Urinary bladder (tissue), 4 donors: ENCODE measurements at places on chromosomes 3 and 15.

- no peak for DNase-seq
Measured at GRCh38 chr3:50008931-50009330, 69.0 kb downstream of the RBM6 start.

- DNase-seq = no peak
Measured at GRCh38 chr3:188786424-188786823, 385.3 kb upstream of the TPRG1 start.

GRCh38 chr3:71360180-71360579 lies 223.3 kb downstream of the FOXP1 start:
- no peak for DNase-seq

DNA sequence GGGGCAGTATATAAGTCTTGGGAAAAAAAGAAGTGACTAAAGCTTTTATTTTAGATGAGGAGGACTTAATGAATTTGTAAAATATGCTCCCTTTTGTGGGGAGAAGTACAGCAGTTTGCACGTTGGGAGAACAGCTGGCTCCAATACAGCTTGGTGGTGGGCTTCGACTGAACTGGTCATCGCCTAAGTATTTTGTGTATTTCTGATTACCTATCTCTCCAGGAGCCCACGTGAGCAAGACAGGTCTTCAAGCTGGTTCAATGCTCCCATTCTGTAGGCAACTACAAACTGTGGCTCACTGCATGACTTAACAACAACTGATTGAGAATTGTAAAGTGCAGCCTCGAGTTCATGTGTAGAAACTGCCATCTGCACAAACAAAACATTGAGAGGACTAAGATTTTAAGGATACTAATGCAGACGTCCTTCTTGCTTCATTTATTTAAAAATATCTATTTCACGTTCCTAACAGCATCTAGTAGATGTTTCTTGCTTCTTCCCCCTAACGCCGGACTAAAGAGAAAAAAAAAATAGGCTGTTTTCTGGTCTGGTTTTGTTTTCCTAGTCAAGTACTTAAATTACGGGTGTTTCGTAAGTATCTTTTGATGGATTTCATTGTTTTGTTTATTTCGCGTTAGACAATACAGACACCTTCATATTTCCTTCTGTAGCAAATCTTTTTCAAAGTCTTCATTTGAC lies 1.4 kb upstream of the GREM1 start:
- no peak for DNase-seq

GRCh38 chr3:194357681-194358080 lies 6.6 kb upstream of the CPN2 start:
- no peak for DNase-seq

- no peak for DNase-seq
Measured at GRCh38 chr3:194029846-194030245, 106.1 kb upstream of the HES1 start.

GRCh38 chr3:170358042-170359010 lies 811 bp downstream of the SKIL start:
- DNase-seq = peak; percentile 23

GRCh38 chr15:62644889-62645742 lies 397.4 kb upstream of the TPM1 start:
- no peak for DNase-seq

- DNase-seq = no peak
Measured at GRCh38 chr3:66744986-66745385, 244.2 kb upstream of the LRIG1 start.

DNA sequence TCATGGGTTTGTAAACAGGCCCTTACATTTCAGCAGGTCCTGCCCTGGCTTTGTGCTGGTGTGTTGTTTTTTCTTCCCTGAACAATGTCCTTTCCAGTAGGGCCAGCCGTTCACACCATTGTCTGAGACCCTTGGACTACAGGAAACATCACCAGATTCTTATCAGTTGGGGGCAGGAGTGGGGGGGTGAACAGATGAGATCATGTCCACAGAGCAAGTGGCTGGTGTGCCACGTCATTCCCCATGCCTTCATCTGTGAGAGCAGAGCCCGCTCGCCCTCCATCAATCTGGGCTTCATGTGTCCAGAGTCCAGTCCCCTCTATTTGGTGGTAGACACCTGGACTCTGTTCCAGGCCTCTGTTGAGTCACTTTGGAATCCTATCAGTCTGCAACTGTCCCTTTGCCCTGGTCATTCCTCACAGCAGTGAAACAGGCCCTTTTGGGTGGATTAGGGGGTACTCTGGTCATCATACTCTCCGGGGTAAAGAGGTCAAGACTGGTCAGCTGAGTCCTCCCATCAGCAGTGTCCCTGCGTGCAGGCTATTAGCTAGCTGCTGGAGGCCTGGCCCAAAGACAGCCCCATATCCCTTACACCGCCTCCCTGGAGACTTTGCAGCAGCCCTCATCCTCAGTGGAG lies 15.0 kb downstream of the SEMA3G start:
- DNase-seq = no peak

GRCh38 chr15:91316126-91316525 lies 216.1 kb downstream of the SV2B start:
- DNase-seq = no peak

- DNase-seq = no peak
Measured at GRCh38 chr3:148646126-148646665, 51.5 kb upstream of the AGTR1 start.

DNA sequence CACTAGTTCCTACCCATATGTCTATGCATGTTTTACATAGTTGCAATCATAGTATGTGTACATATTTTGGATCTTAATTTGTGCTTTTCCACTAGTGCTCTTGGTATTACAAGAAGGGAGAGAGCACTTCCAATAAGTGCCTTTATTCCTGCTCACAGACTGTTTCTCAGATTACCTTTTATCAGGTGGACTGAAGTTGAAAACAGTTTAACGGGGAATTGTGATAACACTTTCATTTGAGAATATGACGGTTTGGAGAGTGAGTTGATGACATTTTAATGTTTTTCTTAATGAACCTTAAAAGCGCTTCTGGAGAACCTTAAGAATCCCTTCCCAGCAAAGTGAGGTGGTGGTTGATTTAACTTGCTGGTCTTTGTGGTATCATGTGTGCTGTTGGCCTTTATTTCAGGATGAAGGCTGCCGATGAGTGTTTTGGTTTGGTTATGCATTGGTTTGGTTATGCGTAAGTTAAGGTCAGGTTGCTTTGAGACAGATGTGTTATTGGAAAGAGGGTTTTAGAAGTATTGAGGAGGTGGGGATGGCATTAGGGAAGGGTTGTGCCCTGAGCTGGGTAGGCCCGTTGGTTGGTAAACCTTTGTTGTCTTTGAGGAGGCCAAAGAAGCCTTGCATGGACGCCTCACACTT lies 2.8 kb downstream of the EDEM1 start:
- DNase-seq = no peak

GRCh38 chr3:63724987-63725386 lies 72.5 kb downstream of the SNTN start:
- no peak for DNase-seq

- DNase-seq = no peak
Measured at GRCh38 chr15:80861731-80862170, 82.6 kb downstream of the CEMIP start.
